Stimulated activated naive CD8-positive, alpha-beta T cell treated with anti-CD3 and anti-CD28 coated beads, Interleukin-15, amount 100 ng/mL, for 72 hours (primary cell): ENCODE measurements at places on chromosomes 3 and 15.

GRCh38 chr15:82830427-82831173, 21.2 kb downstream of the WHAMM start:
- DNase-seq, result no peak

DNA sequence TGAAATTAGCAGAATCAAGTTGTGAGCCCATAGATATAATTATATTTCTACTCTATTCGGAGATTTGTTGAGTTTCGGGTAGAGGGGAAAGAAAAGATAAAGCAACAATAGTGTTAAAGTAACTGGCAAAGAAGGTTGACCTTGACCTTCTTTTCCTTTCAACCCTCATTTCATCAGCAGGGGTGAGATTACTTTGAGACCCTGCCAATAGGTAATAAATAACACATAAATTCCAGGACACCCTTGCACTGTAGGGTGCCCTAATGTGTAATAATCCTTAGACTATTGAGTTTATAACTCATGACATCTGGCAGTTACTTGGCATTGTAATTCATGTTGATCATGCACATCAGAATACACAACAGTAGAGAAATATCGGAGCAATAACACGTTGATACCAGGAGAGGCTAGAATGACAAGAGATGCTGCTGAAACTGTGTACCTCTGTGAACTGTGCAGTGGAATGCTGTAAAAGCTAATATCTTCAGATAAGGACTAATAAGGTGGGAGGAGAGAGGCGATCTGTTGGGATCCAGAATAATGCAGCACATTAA, 426.7 kb downstream of the ROBO2 start:
- no peak for DNase-seq

- no peak for DNase-seq
These were observed 43.9 kb downstream of the PAQR5 start for GRCh38 chr15:69342460-69343076.

- no peak for DNase-seq
These were observed 1223.2 kb downstream of the OTOL1 start for GRCh38 chr3:162719684-162720341.

GRCh38 chr3:57756528-57757401, 656 bp downstream of the SLMAP start:
- peak; percentile 47 for DNase-seq

DNA sequence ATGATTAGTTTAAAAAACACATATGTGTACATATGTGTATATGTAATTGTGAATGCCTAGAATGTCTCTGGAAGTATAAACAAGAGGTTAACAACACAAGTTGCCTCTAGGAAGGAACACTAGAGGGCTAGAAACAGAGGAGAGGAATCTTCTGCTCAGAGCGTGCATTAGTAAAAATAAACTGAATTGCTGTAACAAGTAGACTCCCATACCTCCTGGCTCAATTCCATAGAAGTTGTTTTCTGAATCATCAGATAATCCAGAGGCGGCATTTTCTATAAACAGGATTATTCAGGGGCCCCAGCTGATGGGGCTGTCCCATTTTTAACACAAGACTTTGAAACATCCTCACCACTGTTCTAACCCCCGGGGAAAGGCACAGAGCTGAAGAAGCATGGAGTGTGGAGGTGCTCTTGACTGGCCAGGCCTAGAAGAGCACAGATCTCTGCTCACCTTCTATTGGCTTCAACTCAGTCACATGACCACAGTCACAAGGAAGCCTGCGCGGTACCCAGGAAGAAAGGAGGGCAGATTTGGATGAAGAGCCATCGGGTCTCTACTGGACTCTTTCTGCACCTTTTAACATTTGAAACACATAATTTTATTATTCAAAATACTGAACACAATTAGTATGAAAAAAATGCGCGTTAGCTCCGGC, 145.7 kb downstream of the TLE3 start:
- no peak for DNase-seq

DNA sequence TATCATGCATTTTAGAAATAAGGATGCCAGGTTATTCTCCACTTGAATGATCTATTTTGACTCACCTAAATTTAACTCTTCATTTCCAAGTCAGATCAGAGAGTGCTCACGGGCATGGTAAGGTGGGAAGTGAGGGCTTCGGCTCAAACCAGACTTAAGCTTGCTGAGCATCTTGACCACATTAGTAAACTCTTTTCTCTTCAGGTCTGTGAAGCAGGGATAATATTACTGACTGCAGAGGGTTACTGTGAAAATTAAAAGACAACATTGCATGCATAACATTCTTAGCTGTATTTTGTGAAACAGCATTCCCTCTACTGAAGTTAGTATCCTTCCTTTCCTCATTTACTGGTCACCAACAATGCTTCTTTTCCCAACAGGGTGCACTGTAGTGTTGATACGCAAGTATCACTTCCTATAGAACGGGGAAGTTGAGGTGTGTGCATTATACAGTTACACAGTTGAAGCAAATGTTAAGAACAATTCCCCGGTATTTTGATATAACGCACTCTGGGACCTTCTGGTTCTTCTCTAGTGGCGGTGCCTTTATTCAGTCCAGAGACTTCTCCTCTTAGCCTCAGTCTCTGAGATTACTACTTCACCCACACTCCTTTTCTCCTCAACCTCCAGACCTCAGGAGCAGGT, 74.1 kb upstream of the MNS1 start:
- no peak for DNase-seq

DNA sequence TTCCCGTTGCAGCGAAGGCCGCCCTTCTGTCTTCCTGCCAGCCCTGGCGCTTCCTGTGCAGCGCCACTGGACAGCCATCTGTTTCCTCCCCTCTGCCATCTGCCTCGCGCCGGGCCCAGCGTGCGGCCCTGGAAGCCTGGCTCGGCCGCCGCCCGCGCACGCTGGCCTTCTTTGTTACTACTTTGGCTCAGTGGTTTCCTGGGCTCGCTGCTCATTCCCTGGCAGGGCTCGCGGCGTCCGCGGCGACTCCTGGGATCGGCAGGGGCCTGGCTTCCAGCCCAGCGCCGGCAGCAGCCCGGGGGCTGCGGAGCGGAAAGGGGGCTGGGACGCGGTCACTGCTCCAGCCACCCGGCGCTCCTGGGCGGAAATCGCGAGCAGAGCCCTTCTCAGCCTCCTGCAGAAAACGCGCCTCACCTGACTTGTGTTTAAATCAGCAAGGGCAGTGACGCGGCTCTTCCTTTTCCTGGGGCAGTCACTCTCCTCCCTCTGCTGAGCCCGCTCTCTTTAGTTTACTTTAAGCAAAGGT, 10.0 kb downstream of the CMTM7 start:
- DNase-seq, result peak; percentile 58

- DNase-seq, result no peak
These were observed 490.8 kb downstream of the CNTN4 start for GRCh38 chr3:2589336-2589969.

DNA sequence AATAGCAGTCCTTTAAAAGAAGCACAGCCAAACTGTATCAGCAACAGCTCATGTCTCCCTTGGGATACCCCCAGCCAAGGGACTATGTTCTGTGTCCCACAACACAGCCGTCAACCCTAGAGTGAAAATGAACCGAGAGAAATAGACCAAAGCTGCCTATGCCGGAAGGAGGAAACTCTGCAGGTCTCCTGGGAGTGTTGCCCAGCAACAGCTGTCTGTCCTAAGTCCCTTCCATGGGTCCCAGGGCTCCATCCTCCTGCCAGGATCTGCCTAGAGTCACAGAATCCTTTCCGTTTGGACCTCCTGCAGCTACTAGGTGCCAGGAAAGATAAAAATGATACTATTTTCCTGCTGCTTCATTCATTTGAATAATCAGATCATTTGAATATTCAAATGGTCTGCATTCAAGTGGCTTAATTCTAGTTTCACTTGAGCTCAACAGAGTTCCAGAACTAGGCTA, 53.1 kb downstream of the TRANK1 start:
- no peak for DNase-seq

DNA sequence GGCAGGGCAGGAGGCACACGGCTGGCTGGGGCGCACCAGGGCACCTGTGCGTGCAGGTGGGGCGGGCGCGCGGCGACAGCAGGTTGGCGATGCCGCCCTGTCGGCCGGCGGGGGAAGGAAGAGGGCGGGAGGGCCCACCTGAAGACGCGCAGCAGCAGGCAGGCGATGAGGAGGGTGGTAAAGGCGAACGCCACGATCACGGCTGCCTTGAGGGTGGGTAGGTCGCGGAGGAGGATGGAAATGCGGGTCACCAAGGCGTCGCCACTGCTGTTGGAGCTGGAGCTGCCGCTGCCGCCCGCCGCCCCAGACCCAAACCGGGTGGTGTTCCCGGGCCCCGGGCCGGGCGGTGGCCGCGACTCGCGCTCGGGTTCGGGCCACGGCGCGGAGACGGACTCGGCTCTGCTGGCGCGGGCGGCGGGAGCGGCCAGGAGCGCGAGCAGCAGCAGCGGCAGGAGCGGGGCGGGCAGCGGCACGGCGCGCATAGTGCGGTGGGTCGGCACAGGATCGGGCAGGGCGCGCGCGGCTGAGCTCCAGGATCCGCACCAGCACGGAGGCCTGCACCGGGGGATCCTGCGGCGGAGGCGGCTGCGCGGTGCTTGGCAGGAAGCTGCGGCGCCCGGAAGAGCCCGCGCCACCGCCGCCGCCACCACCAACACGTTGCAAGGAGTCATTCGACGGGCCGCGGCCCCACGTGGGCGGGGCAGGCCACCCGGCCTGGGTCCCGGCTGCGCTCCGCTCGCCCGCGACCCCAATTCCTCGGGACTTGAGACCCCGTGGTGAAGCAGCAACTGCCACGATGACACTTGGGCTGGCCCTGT, at the start of gene FAM174B:
Gene FAM174B, minus strand, starts transcription at position 598 of the 818 bp plus-strand sequence.
- peak; percentile 27 for DNase-seq

DNA sequence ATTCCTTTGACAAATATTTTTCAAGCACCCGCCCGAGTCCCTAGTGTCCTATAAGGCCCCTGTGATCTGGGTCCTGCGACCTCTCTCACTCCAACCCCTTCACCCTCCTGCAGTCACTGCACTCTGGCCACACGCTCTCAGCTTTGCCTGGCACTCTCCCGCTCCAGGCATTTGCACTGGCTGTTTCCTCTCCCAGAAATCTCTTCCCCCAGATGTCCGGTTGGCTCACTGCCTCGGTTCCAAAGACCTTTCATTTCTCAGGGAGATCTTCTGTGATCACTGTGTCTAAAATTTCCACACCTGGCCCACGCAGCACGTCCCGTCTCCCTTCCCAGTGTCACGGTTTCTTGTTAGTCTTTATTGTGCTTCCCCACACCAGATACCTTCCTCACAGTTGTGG, 97.4 kb downstream of the WNT7A start:
- DNase-seq, result no peak

- no peak for DNase-seq
These were observed 24.4 kb downstream of the CNOT10 start for GRCh38 chr3:32709346-32709745.

GRCh38 chr3:31495971-31496665, 36.6 kb upstream of the STT3B start:
- no peak for DNase-seq

GRCh38 chr15:101578443-101578894, 73.7 kb downstream of the TM2D3 start:
- DNase-seq, result peak; percentile 9

DNA sequence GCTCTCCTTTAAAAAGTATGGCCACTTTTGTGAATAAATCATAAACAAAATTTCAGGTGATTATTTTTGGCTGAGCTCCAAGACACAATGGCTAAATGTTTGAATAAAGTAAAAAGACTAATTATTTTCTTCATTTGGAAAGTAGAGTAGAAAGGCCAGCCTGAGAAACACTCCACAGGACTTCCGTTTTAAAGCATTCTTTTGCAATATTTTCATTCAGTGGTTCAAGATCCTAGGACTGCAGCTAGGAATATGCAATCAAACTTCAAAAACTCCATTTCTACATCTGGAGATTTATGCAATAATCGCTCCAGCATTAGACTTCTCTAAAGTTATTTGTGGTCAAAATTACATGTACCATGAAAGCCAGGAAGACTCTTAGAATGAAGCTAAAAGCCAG, 62.8 kb downstream of the MECOM start:
- no peak for DNase-seq

DNA sequence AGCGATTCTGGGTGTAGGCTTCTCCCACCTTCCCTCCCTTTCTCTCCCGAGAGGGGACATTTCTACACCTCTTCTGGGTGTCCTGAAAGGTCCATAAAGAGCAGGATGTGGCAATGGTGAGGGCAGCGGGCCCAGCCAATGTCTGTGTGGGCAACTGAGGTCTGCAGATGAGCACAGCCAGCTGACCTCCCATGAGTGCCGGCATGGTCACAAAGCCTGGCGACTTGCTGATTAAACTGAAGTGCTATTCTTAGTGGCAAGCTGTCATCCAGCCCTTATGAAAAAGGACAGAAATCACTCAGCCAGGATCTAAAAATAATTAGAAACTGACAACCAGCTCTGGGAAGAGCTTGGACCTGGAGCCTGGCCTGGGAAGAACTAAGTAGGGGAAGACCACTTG, 124.3 kb upstream of the RGMA start:
- no peak for DNase-seq

DNA sequence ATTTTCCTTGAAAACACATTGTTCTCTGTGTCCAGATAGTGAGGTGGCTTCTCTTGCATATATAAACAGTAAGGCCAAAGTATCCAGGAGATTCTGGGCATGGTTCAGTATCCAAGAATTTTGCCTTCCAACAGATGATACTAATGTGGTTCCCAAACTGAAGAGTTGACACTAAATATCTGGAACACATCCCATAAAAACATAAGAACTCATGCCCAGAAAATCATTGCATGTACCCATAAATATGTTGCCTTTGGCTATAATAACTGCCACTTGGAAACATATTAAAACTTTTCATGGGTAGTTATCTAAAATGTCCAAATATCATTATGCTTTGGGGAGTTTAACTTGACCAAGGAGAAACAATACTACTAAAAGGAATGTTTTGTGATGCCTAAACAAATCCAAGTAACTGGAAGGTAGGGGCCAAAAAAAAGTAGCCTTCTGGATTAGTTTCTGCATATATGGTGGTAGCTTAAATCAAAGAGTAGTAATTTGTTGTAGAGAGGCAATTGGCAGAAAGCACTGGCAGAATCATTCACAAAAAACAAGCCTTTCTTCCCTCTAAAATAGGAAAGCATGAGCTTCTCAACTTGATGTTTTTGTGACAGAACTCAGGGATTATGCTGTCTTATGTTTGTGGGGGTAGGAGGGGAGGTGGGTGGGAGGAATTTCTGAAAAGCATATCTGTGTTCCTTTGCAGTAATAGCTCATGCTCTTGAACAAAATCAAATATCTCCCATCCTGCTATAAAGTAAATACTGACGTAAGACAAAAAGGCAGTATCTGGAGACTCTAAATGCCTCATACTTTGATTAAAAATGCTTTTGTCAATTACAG, 753.9 kb downstream of the TUSC7 start:
- no peak for DNase-seq

- DNase-seq, result no peak
These were observed 141.5 kb downstream of the USP13 start for GRCh38 chr3:179794355-179794754.

GRCh38 chr15:38085114-38085513, 150.7 kb downstream of the TMCO5A start:
- no peak for DNase-seq

- DNase-seq, result no peak
These were observed 960.1 kb downstream of the FHIT start for GRCh38 chr3:60291115-60291514.

- DNase-seq, result peak; percentile 71
These were observed 23.5 kb downstream of the ZNF80 start for GRCh38 chr3:114213627-114214541.
